ENCODE measurements at places on chromosomes 3 and 15.

DNA sequence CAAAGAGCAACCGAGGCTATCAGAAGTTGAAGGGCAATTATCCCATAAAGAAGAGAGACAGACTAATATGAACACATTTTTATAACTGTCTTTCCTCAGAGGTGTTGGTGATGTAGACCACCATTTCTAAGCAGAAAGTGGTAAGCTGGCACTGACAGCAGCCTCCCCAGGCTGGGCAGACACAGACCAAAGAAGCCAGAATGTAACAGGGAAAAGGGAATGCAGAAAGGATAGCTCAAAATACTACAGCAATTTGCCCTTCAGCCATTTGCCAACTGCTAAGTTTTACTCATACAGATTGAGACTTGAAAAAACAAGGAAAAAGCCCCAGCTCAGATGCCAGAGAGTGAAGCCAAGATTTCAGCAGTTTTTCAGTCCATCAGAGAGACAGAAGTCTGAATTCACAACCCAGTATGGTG lies 73.5 kb upstream of the ABI3BP start:
- DNase-seq, result no peak

- no peak for DNase-seq
These were observed 13.0 kb downstream of the CPA3 start for GRCh38 chr3:148878095-148878494.

- DNase-seq, result no peak
These were observed 118.2 kb upstream of the RAP2B start for GRCh38 chr3:153043729-153044328.

GRCh38 chr3:27681249-27681748 lies 40.8 kb downstream of the EOMES start:
- peak; percentile 52 for DNase-seq

- no peak for DNase-seq
These were observed 12.7 kb downstream of the TAGLN3 start for GRCh38 chr3:112011376-112011940.

- DNase-seq, result no peak
These were observed 120.7 kb downstream of the VGLL4 start for GRCh38 chr3:11522953-11523571.

DNA sequence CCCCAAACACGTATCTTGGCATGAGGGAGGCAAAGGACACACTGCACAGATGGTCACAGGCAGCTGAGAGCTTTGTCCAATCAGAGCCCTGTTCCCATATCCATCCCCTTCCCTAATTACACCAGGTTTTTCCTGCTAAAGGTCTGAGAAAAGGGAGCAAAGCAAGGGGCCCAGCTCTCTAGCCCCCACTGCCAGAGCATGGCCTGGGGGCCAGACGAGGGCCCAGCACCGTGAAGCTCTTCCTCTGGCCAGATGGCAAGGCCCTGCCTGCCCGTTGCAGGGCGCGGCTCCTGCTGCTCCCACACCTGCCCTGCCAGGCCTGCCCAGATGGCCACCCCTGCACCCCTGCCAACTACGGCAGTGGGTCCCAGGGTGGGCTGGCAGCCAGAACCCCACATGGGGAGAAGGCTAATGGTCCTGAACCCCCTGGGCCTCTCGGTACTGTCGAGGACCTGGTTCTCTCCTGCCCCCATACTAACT lies 3.2 kb downstream of the SHF start:
- DNase-seq, result no peak

Measured in Caco-2 (cell line).